SK-N-SH (cell line): ENCODE measurements at places on chromosomes 13 and 19. TPM values are rescaled to one million over a fixed set of nuclear protein-coding genes. Genes with fewer than 3 reads are reported as not detected.

PROZ gene
- polyA plus RNA-seq = not detected in 2 replicates

NEK3 gene
- 12.7 and 19.5 TPM in 2 replicates for polyA plus RNA-seq

MBD3L3 gene
- 0.07 TPM in 1 of 2 replicates, not detected in the other for polyA plus RNA-seq

CCDC70 gene
- not detected in 2 replicates for polyA plus RNA-seq

ZNF829 gene
- 0.72 and 0.99 TPM in 2 replicates for polyA plus RNA-seq

OR7D2 gene
- not detected in 2 replicates for polyA plus RNA-seq

SOX1 gene
- not detected in 2 replicates for polyA plus RNA-seq

LPAR2 gene
- polyA plus RNA-seq = 4.3 and 4.5 TPM in 2 replicates

TPP2 gene
- polyA plus RNA-seq = 8.3 and 9.9 TPM in 2 replicates

ADGRE3 gene
- not detected in 2 replicates for polyA plus RNA-seq

PRX gene
- polyA plus RNA-seq = 2.2 TPM in 2 replicates

NLRP11 gene
- polyA plus RNA-seq = 0.02 TPM in 1 of 2 replicates, not detected in the other

ILF3 gene
- polyA plus RNA-seq = 203 and 229 TPM in 2 replicates

RGCC gene
- 0.05 TPM in 1 of 2 replicates, not detected in the other for polyA plus RNA-seq

RFPL4A gene
- polyA plus RNA-seq = 0.06 TPM in 1 of 2 replicates, not detected in the other

ZNF460 gene
- polyA plus RNA-seq = 2.4 and 4.3 TPM in 2 replicates

LMO7 gene
- 83.6 and 94.9 TPM in 2 replicates for polyA plus RNA-seq

SYCN gene
- polyA plus RNA-seq = not detected in 2 replicates

STK24 gene
- polyA plus RNA-seq = 17.1 and 30.5 TPM in 2 replicates

GARIN5A gene
- polyA plus RNA-seq = 1.1 and 1.3 TPM in 2 replicates

SYT5 gene
- 0.21 and 0.39 TPM in 2 replicates for polyA plus RNA-seq

LRG1 gene
- 0.12 and 0.23 TPM in 2 replicates for polyA plus RNA-seq

DKKL1 gene
- 0.36 and 0.47 TPM in 2 replicates for polyA plus RNA-seq

ZFP36 gene
- 19.7 and 49.3 TPM in 2 replicates for polyA plus RNA-seq

KCTD4 gene
- polyA plus RNA-seq = 0.56 and 1.3 TPM in 2 replicates

C13orf42 gene
- polyA plus RNA-seq = not detected in 2 replicates

STOML3 gene
- not detected in 2 replicates for polyA plus RNA-seq

COL4A1 gene
- 28.2 and 30.3 TPM in 2 replicates for polyA plus RNA-seq

KL gene
- 0.02 TPM in 2 replicates for polyA plus RNA-seq

DZIP1 gene
- polyA plus RNA-seq = 15.0 and 15.2 TPM in 2 replicates

HSPB6 gene
- polyA plus RNA-seq = 0.10 and 0.43 TPM in 2 replicates

NLRP4 gene
- polyA plus RNA-seq = 0.02 and 0.03 TPM in 2 replicates

TMEM59L gene
- polyA plus RNA-seq = 5.8 and 9.6 TPM in 2 replicates

PLIN5 gene
- polyA plus RNA-seq = 0.59 and 0.68 TPM in 2 replicates

MYH14 gene
- 0.02 TPM in 1 of 2 replicates, not detected in the other for polyA plus RNA-seq

C19orf81 gene
- 3.4 and 5.7 TPM in 2 replicates for polyA plus RNA-seq
